ENCODE measurements at places on chromosomes 1 and 21.

DNA sequence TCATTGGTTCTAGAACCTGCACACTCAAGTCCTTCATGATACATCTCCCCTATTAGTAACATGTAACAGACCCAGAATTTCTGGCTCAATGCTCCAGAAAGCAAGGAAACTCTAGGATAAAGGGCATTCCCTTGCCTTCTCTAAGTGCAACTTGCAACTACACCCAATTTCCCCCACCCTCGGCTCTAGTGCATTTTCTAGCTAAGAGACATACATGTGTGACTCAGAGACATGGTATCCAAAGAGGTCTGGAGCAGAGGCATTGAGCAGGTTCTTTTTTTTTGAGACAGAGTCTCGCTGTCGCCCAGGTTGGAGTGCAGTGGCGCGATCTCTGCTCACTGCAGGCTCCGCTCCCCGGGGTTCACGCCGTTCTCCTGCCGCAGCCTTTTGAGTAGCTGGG, 132.9 kb downstream of the ZC3H11B start:
- no peak for DNase-seq

GRCh38 chr1:156673387-156674121, 3.7 kb downstream of the NES start:
- DNase-seq, result no peak

- DNase-seq, result no peak
Observed at GRCh38 chr1:61517345-61517744, 207.6 kb downstream of the TM2D1 start.

DNA sequence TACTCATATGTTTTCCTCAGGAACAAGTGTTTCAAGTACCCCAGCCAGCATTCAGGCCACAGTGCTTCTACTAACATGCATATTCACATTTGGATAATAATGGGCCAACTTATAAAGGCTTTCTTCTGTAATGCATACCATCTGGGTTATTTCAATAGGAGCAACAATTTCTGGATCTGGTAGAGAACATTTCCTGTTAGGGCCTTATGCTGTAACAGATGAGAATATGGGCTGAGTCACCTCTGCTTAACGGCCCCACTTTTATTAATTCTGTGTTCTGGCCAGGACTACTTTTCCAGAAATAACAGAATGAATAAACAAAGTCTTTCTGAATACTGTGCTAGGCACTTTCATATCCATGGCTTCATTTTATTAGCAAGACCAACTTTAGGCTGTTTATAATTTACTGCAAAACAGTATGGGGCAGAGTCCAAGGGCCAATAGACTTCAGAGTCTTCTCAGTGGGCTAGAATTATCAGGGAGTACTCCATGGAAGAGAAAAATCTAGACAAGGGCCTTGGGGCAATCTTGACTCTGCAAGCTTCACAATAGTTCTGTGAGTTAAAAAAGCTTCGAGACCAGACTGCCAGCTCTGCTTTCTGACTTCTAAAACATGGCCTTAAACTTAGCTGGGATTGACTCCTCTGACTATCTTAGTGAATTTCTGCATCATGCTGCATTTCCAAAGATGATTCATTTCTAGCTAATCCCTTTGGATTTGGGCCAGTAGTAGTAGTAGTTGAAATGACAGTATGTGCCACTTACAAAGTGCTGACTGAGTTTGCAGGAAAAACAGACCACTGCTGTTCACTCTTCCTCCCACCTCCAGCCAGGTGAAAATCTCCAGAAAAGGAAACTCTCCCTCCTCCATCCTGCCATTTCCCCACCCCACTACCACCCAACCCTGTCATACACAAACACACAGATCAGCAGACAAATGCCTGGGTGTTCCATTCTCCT, 8.2 kb upstream of the SSX2IP start:
- no peak for DNase-seq

DNA sequence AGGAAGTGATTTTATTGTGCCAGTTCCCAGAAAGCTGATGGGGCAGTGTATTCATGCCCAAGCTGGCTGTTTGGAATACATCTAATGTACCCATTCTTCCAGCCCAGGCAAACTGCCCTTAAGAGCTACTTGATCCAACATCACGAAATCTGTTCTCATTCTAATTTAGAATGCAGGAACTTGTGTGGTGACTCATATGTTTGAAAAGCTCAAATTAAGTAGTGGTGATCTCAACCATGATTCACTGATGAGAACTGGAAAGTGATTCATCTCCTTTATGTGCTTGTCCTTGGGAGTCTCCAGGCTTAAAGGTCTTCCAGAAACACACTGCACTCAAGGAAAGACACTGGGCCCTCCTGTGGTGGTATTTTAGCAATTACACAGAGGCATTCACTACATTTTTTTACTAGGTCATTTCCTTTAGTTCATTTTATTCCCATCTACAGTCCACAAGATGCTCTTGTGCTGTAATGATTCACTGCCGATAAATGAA, 65.4 kb downstream of the RPE65 start:
- no peak for DNase-seq

- DNase-seq, result peak; percentile 87
Observed at GRCh38 chr1:150386592-150386991, 22.6 kb downstream of the RPRD2 start.

DNA sequence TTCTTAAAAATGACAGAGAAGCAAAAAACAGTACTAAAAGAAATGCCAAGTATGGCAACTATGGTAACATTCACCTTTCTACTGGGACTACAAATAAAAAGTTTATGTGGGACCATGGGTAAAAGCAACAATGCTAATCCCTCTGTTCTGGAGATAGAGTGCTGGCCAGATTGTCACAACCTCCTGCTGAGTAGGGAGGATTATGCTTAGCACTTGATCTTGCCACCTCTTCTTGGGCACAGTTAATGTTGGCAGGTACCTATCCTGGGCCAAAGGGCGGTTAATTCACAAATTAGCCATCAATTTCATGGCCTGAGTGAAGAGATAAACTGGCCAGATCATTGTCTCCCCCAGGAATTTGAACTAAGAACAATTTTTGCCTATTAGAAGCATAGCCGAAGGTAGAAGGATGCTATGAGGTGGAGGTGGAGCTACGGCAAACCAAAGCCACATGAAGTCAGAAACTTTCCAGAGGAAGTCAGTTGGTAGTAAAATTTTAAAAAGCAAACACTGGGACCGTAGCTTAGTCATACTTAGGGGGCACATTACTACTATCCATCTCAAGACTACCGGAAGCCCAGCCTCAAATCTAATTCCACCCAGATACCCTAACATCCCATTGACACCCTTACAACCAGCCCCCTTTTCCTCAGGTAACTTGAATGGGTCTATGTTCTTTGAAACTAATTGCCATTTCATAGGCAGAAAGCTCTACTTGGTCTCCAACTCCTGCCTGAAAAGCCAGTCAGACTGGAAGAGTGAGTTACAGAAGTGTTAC, 2.7 kb downstream of the SCYL3 start:
- DNase-seq, result no peak

DNA sequence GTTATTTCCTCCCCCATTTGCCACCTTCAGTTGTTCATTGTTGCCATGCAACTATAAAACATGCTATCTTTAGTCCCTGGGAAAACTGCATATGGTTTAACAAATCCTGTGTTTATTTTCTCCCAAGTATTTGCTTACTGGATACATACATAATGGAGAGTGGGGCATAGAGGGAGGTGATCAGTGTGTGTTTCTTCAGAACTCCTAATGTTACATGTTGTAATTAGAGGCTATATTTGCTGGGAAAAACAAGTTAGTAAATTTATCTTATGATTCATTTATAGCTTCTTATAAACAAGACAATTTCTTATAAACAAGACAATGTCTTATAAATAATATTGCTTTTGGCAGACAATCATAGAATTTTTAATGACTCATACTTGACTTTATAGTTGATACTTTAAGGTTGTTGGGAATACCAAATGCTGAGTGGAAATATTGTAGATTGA, 7.3 kb upstream of the GIPC2 start:
- no peak for DNase-seq

- DNase-seq, result no peak
Observed at GRCh38 chr21:46254208-46254975, 25.8 kb upstream of the LSS start.

- DNase-seq, result no peak
Observed at GRCh38 chr1:231693361-231694074, 66.9 kb downstream of the DISC1 start.

GRCh38 chr1:179921981-179922872, 32.4 kb upstream of the CEP350 start:
- DNase-seq, result no peak

DNA sequence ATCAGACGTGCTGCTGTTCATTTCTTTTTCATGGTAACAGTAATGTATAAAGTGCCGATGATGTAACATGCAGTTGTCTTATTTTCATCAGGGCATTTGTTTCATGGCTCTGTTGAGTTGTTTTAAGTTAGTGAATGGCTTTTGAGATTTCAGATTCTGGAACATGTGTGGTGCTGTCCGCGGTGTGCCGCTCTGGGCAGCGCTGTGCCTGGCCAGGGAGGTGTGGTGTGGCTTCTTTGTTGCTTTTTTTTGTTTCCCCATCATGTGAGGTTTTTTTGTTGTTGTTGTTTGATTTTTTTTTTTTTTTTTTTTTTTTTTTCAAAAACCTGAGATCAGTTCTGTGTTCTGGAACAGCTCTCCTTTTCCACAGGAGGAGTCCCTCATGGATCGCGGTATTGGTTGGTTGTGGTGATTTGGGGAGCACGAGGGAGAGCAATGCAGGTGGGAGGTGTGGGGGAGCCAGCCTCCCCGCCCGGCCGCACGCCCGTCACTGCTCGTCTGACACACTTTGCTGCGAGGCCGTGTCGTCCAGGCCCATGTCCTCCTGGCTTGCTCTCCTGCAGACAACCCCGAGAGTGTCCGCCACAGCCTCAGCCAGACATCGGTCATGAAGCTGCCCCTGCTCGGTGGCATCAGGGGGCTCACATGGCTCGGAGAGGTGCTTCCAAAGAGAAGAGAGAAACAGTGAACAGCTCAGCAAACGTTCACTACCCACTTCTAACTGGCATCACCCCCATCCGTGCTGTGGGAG, 33.6 kb downstream of the NTPCR start:
- DNase-seq, result no peak

- no peak for DNase-seq
Observed at GRCh38 chr1:219443763-219444162, 169.1 kb downstream of the ZC3H11B start.

- no peak for DNase-seq
Observed at GRCh38 chr1:202072211-202072765, 50.4 kb upstream of the GPR37L1 start.

- no peak for DNase-seq
Observed at GRCh38 chr21:34519694-34520093, 7.7 kb upstream of the KCNE1 start.

DNA sequence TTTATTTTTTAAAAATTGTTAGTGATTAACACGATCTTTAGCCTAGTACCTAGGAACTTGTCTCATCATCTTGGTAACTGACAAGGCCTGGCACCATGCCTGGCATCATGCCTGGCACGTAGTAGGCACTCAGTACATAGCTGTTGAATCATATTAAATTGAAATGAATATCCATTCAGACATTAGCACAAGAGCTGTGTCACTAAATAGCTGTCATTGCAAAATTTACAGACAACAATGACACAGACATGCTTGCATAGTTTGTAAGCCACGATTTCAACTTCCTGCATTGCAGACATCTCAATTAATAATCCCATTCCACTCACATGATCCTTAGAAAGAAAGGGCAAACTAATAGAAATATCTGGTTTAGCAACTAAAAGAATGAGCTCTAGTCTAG, 15.4 kb upstream of the PHACTR4 start:
- DNase-seq, result no peak

All from NCI-H1417 (cell line).